Stimulated activated CD4-positive, alpha-beta T cell treated with anti-CD3 and anti-CD28 coated beads, Interleukin-2, amount 100 ng/mL, for 48 hours (primary cell): ENCODE measurements at places on chromosomes 2 and 18.

GRCh38 chr2:67694445-67694844 is 297.3 kb downstream of the ETAA1 start:
- no peak for DNase-seq

DNA sequence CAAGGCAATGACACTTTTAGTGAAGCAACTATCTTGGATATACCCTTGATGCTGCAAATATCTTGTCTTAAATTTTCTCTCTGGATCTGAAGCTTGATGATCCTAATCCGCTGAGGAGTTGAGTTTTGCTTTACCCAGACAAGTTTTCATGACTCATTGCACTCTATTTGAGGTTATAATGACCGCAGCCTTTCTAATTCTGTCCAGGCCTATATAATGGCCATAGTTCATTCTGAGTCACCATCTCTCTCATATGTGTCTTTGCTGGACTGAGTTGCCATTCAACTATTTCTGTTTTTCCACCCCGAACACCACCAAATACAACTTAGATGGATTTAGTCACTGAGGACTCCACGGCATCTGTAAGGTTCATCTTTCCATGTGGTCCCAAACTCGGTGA is 802.1 kb upstream of the FAM98A start:
- DNase-seq: no peak

- no peak for DNase-seq
Measured at GRCh38 chr2:236348976-236349375, 84.8 kb upstream of the ASB18 start.

DNA sequence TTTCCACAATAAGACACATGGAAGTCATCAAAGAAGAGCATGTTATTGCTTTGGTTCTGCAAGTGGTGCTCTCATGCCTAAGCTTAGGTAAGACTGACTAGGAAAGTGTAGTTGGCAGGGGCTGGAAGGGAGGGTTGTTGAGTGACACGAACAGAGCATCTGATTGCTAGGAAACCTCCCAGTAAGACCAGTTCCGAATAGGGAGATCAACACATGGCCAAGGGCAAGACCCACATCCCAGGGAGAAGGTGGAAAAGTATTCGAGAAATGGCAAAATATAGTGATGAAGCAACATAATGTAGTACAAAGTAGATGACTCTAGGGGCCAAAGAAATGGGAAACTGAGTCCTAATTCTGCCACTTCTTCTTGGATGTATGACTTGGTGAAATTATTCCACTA is 33.8 kb upstream of the FMNL2 start:
- DNase-seq: no peak

GRCh38 chr2:172065111-172065510 is 20.2 kb upstream of the DLX1 start:
- DNase-seq: no peak

DNA sequence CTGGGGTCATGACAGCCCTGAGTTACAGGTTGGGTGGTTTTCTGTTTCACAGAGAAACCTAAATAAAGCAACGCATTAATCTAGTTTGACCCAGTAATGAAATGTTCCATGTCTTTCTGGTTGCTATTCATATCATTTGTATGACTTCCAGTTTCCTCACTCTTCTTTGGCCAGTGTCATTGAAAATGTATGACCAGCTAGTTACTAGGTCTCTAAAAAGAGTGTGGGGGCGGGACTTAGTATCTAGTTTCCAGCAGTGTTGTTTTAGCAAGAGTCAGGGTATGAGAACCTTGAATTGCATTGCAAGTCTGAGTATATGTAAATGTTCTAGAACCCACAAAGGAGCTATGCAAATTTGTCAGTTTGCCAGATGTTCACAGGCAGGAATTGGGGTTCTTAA is 47.7 kb downstream of the SLC9A2 start:
- no peak for DNase-seq

DNA sequence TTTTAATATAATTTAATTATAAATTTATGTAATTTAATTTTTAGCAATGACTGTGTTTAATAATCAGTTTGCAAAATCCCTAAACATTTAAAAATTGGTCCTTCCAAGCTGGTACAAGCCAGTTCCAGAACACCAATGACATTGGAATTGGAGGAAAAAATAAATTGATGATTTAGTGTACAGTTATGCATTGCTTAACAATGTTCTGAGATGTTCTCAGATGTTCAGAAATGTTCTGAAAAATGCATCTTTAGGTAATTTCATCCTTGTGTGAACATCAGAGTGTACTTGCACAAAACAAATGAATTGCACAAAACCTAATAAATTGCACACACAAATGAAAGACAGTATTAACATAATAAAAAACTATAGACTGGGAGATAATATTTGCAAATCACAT is 95.2 kb downstream of the TRIB2 start:
- no peak for DNase-seq

- no peak for DNase-seq
Measured at GRCh38 chr2:137937778-137938177, 26.5 kb upstream of the HNMT start.

DNA sequence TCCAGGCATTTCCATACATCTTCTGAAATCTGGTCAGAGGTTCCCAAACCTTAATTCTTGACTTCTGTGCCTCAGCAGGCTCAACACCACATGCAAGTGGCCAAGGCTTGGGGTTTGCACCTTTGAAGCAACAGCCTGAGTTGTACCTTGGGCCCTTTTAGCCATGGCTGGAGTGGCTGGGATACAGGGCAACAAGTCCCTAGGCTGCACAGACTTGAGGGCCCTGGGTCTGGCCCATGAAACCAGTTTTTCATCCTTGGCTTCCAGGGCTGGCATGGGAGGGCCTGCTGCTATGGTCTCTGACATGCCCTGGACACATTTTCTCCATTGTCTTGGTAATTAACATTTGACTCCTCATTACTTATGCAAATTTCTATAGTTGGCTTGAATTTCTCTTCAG is 988.8 kb upstream of the CNTNAP5 start:
- no peak for DNase-seq

- no peak for DNase-seq
Measured at GRCh38 chr18:11714244-11714918, 25.3 kb downstream of the GNAL start.

DNA sequence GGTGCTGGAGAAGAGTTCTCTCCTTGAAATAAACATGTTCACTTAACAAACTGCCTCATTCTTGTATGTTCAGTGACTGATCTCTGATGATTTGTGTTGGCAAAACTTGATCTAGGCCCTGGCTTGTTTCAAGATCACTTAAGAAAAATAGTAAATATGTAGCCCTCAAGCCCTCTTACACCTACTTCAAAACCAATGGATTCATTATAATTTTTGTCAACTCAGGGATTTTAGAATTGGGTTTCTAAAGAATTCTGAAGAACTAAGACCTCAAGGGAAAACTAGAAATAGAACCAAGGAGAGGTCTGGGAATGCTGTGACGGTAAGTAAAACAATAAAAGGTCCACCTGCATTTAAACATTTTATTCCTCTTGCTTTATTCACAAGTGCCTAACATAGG is 1731.6 kb upstream of the CELF4 start:
- no peak for DNase-seq

GRCh38 chr2:227324642-227324994 is 433 bp upstream of the MFF start:
- no peak for DNase-seq

DNA sequence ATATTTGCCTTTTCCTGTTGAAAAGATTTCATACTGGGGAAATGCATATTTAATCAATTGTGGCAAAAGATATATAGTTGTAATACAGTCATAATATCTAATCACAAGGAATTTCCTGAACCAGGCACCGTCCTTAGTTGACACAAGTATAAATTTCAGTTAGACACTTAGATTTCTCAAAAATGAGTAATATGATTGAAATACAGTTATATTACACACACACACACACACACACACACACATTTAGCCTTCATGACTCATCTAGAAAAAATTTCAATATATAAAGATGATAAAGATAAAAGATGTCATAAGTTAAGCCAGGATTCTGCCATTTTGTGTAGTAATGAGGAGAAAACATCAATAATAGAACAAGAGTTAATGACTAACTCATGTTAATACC is 258.4 kb upstream of the ZNF804A start:
- no peak for DNase-seq

DNA sequence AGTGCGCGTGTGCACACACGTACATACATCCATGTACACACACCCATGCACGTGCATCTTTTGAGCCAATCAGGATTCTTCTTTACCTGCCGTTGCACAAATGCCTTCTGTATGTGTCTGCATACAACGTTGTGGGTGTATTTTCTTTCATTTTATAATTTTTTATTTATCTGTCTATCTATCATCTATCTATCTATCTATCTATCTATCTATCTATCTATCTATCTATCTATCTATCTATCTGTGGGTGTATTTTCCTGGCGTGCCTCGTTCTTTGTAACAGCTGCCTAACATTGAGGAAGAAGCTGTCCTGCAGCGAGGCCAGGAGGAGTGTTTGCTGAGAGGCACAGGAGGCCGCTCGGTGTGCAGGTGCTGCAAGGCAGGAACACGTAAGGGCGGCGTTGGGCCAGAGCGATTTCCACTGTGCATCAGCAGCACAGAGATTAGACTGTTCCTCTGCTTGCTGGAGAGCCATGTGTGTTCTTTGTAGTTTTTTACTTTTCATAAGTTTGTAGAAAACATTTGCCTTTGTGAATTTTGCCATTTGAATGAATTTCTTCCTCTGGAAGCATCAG is 84.4 kb downstream of the DGKD start:
- DNase-seq: no peak
